ENCODE measurements at places on chromosomes 16 and 17. TPM values are rescaled to one million over a fixed set of nuclear protein-coding genes. Genes with fewer than 3 reads are reported as not detected.

The TPSG1 gene
- total RNA-seq: not detected

DNA sequence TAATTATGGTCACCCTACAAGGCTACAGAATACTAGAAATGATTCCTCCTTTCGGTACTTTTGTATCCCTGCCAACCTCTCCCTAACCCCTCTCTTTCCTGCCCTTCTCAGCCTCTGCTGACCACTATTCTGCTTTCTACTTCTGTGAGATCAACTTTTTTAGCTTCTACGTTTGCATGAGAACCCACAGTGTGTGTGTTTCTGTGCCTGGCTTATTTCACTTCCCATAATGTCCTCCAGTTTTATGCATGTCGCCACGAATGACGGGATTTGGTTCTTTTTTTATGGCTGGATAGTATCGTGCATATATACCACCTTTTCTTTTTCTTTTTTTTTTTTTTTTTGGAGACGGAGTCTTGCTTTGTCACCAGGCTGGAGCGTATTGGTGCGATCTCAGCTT is 92.1 kb downstream of the RAP1GAP2 start:
- DNase-seq: no peak

DNA sequence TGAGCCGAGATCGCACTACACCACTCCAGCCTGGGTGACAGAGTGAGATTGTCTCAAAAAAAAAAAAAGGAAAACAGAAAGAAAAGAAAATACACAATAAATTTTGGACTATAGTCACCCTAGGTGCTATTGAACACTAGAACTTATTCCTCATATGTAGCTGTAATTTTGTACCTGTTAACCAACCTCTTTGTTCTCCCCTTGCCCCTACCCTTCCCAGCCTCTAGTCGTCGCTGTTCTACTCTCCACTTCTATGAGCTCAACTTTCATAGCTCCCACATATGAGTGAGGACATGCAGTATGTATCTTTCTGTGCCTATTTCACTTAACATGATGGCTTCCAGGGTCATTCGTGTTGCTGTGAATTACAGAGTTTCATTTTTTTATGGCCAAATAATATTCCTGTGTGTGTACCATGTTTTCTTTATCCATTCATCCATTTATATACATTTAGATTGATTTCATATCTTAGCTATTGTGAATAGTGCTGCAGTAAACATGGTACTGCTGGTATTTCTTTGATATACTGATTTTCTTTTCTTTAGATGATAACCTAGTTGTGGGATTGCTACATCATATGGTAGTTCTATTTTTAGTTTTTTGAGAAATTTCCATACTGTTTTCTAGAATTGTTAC is 28.3 kb downstream of the VPS35L start:
- DNase-seq: peak; percentile 20

The TMEM204 gene
- total RNA-seq: 66.3 TPM

The KCTD19 gene
- 2.0 TPM for total RNA-seq

DNA sequence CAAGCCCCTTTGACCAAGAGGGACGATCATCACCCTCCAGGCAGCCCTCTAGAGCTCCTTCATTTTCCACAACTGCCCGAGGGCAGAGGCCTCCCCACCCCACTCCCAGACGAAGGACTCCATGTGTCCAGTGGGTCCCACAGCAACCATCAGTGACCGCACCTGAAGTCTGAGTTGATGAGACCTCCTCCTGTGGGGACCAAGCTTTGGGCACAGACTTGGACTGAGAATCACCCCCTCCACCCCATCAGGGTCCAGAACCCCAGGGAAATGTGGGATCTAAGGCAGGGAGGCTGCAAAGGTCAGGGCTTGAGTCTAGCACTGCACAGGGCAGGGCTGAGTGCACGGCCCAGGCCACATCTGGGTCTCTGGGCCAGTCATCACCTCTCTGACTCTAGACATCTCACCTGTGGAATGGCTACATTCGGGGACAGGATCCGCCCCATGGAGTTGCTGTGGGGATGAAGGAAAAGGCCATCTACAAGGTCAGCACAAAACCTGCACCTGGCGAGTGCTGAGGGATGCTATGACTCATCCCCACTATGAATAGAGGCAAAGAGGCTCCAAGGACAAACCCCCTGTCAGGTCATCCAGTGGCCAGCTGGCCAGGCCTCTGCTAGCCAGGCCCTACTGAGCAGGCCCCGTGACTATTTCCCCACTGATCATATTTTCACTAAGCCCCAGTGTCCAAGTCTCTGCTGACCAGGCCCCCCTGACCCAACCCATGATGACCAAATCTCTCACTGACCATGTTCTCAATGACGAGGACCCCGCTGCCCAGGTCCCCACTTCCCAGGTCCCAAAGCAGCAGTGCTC is 38.4 kb downstream of the TNFRSF13B start:
- DNase-seq: no peak

DNA sequence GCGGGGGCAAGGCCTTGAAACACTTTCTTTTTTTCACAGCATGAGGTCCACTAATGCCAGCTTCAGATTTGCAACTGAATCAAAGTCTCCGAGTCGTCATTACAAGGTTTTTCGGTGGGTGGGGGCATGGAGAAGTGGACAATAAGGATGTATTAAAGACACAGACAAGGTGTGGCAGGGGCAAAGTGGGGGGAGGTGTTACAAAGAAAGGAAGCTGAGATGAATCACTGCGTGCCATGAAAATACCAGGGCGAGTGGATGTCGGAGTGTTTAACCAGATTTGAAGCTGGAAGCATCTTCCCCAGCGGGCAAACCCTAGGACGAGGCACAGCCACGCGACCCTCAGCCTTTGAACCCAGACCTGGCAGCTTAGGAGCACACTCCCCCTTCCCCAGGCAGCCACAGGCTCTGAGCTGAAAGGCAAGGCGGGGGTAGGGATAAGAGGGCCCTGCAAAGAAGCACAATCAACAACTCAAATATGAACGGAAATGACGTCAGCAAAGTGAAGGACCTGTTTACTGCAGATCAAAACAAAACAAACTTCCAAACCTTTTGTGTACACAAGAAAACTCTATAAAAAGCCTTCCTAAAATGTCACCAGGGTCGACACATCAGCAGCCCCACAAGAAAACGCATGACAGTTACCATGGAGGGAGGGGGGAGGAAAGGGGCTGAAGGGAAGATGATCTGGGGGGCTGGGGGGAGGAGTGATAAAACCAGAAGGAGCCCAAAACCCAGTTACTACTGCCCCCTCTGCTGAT is 5.6 kb upstream of the ZFHX3 start:
- DNase-seq: no peak

- DNase-seq: no peak
Measured at GRCh38 chr16:29148867-29149272, 164.0 kb downstream of the LAT start.

The NEUROD2 gene
- not detected for total RNA-seq

The HES7 gene
- total RNA-seq: 3.3 TPM

DNA sequence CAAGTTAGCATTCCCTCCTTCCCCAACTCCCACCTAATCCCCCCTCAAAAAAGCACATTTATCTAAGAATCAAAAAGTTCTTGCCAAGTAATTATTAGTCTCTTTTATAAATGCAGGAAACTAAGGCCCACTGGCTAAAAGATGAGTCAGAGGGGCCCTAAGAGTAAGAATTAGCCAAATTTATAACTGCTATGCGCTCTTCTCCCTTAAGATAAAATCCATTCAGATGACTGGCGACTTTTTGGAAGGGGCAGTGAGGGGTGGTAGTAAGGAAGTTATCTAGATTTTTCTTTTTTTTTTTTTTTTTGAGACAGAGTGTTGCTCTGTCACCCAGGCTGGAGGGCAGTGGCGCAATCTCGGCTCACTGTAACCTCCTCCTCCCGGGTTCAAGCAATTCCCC is 17.1 kb downstream of the ZNF652 start:
- DNase-seq: no peak

DNA sequence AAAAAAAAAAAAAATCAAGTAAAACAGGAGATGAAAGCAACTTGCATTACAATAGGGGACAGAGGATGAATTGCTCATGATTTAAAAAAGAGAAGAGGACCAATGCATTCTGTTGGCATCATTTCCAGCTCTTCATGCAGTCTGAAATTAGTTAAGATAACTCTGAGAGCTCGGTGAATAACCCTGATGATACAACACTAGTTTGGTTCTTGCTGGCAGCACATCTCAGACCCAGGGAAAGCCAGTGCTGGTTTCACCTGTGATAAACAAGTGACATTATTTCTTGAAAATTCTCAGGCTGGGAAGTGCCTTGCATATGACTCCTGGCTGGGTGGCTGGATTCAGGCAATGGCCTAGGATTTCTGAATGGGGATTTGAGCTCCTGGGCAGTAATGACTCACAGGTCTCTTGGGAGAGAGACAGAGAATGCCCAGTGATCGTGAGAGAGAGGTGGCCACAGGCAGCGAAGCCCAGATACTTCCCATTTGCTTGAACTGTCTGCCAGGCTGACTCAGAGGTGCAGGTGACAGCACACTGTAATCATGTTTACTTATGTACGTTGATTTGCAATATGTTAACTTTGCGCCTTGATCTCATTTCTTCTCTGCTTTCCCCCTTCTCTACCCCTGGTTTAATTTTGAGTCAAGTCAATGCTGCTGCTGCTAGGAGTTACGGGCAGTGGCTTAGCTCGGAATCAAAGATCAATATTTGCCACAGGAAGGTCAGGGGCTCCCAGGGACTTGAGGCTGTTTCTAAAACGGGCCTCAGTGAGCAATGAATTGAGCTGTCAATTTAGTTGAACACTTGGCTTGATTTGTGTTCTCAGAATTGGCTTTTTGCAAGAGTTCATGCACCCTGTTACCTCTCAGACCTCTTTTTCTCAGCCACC is 27.1 kb downstream of the ARSG start:
- DNase-seq: no peak

The GPR139 gene
- total RNA-seq: not detected

GRCh38 chr16:87853411-87854052 is 15.8 kb downstream of the SLC7A5 start:
- DNase-seq: peak; percentile 46

DNA sequence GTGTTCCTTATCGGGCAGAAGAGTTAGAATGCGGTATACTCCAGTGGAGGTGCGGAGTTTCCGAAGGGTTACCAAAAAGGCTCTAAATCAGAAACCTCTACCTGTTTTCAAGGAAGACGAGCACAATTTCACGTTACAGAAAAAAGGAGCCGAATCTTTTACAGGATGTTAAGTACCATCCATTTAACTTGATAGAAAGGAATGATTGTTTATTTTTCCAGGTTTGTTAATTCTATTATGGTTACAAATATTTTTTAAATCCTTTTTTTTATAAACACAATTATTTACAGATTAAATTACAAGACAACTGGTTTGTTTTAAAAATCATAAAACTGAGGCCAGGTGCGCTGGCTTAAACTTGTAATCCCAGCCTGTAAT is 18.2 kb downstream of the ZNF213 start:
- DNase-seq: no peak

The C16orf90 gene
- not detected for total RNA-seq

DNA sequence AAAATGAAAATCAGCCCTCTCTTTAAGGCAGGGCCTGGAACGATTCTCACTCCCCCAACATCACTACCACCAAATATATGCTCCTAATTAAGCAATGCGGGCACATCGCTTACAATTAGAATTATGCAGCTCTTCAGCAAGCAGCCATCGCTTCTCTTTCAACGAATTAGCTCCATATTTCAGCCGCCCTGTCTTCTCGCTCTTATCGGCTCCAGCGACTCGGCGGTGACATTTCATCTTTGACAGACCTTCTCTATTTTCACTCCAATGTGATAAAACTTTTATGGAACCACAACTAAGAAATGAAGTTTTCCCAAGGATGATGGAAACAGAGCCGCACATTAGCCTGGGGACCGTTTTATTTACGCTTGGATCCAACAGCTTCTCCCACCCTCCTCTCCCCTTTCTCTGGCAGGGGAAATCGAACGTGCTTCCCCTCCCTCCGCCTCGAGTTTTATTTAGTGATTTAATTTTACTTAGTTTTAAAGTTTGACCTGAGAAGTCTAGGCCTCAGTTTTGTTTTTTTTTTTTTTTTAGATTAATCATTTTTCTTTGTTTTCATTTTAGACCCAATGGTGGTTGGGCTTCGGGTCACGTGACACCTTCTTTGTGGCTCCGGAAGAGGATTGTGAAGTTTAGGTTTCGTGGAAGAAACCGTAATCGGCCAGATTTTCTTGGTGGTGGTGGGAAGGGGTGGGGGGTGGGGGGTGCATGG is 3.1 kb upstream of the HOXB2 start:
- no peak for DNase-seq

- DNase-seq: no peak
Measured at GRCh38 chr17:29650396-29650795, 27.7 kb upstream of the CORO6 start.

DNA sequence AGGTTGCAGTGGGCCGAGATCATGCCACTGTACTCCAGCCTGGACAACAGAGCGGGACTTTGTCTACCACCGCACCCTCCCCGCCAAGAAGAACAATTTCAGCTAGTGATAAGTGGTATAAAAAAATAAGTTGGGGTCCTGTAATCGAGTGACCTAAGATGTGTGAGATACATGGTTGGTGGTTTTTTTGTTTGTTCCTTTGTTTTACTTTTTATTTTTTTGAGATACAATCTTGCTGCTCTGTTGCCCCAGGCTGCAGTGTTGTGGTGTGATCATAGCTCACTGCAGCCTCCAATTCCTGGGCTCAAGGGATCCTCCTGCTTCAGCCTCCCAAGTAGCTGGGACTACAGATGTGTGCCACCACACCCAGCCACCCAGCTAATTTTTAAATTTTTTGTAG is 58.7 kb downstream of the PITPNC1 start:
- no peak for DNase-seq

DNA sequence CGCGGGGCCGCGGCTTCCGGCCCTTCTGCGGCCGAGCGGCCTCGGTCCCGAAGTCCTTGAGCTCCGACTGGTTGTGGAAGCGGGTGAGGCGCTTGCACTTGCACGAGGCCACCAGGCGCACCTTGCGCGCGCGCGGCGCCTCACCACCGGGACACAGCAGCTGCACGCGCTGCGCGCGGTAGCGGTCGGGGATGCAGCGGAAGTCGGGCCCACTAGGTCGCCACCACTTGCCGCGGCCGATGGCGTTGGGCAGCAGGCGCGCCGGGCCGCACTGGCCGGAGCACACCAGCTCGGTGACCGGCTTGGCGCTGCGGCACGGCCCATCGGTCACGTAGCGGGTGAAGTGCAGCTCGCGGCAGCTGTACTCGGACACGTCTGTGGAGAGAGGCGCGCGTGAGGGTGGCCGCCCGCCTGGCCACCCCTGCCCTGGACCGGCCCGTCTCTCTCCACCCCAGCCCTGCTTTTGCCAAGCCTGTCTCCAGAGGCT is 3.2 kb downstream of the SOST start:
- peak; percentile 54 for DNase-seq

The SLC47A2 gene
- total RNA-seq: not detected
